ENCODE measurements at places on chromosomes 16 and 17. TPM values are rescaled to one million over a fixed set of nuclear protein-coding genes. Genes with fewer than 3 reads are reported as not detected.

The NLRC3 gene
- 0.11 TPM for polyA plus RNA-seq

The CPPED1 gene
- polyA plus RNA-seq, result 259 TPM

The CCL3 gene
- polyA plus RNA-seq, result 161 TPM

The CLCN7 gene
- polyA plus RNA-seq, result 258 TPM

The OSGIN1 gene
- polyA plus RNA-seq, result 4.0 TPM

The CTRB2 gene
- not detected for polyA plus RNA-seq

The BTBD17 gene
- polyA plus RNA-seq, result not detected

The PPP1R27 gene
- 0.22 TPM for polyA plus RNA-seq

The CCL18 gene
- polyA plus RNA-seq, result not detected

The TPSD1 gene
- not detected for polyA plus RNA-seq

DNA sequence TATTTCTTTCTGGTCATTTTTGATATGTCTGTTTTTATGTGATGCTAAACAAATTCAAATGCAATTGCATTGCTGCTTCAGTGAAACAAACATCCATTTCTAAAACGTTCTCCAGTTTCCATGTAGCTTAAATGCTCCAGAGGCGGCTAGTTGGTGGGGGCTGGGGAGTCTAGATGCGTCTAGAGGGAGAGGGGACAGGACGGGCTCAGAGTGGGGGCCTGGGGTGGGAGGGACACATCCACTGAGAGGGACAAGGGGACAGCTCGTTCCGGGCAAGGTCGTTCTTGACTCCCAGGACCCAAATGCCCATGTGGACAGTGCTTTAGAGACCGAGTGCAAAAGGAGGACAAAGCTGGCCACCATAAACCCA, 102.3 kb downstream of the FOXL1 start:
- DNase-seq, result no peak

- DNase-seq, result no peak
These were observed 14.7 kb downstream of the ALOX15 start for GRCh38 chr17:4626734-4627256.

- no peak for DNase-seq
These were observed 15.6 kb downstream of the TLE7 start for GRCh38 chr16:71426069-71426879.

DNA sequence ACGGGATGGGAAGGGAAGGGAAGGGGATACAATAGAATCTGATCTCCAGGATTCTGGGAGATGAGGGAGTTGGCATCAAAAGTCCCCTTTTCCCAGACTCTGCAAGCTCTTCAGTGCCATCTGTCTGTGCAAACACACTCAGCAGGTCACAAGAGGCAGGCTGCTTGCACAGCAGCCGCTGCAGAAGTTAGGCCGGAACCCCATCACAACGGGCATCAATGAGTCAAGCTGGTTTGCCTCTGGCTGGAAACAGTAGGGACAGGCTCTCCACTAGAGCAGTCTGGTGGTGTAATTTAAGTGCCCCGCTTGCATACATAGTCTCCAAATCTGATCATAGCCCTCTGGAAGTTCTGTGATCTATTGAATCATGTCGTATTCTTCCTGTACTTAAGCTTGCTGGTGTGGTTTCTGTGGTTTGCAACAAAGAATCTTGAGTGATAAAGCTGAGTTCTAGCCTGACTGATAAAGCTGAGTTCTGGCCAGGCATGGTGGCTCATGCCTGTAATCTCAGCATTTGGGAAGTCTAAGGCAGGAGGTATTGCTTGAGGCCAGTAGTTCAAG, 33.7 kb upstream of the KDM8 start:
- no peak for DNase-seq

DNA sequence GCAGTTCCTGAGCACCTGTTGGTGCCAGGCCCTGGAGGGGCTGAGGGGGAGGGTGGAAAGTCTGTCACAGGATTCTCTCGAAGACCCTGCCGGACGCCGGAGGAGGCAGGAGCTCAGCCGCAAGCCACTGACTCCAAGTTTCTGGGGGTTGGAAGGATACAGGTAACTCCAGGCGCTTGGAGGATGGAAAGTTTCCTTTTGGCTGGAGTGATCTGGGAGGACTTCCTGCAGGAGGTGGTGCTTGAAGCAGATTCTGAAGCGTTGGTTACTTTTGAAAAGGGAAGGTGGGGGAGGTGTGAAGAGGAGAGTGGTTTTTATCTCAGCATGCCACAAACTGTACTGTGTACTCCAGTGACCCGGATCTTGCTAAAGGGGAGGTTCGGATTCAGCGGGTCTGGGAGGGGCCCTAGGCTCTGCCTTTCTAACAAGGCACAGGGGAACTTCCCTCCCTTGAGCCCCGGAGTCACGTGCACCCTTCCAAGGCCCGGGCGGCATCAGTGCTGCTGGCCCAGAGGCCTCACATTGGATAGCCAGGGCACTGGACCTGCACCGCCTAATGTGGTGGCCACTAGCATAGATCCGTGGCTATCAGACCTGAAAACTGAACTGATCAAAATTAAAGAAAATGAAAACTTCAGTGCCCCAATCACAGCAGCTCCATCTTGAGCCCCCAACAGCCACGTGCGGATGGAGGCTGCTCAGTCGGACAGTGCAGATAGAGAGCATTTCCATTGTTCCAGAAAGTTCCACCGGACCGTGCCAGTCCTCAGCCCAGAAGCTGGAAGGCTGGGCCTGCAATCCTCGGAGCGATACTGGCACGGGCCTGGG, 42.2 kb upstream of the GSE1 start:
- peak; percentile 84 for DNase-seq

- DNase-seq, result no peak
These were observed 155.6 kb downstream of the SNX11 start for GRCh38 chr17:48262982-48263730.

- no peak for DNase-seq
These were observed 10.2 kb upstream of the TXNDC11 start for GRCh38 chr16:11752856-11753255.

GRCh38 chr16:88781140-88782077, 3.6 kb downstream of the PIEZO1 start:
- peak; percentile 89 for DNase-seq

GRCh38 chr16:888901-889570, 81.7 kb downstream of the LMF1 start:
- DNase-seq, result no peak

- peak; percentile 81 for DNase-seq
These were observed 164.0 kb downstream of the LAT start for GRCh38 chr16:29148867-29149272.

GRCh38 chr17:9529033-9529700, 46.5 kb downstream of the STX8 start:
- DNase-seq, result no peak

GRCh38 chr17:49548506-49549310, 27.0 kb upstream of the NXPH3 start:
- DNase-seq, result no peak

GRCh38 chr17:40035162-40035559, 19.0 kb downstream of the MED24 start:
- DNase-seq, result no peak

- DNase-seq, result no peak
These were observed 16.6 kb downstream of the TRPV2 start for GRCh38 chr17:16432017-16432416.

DNA sequence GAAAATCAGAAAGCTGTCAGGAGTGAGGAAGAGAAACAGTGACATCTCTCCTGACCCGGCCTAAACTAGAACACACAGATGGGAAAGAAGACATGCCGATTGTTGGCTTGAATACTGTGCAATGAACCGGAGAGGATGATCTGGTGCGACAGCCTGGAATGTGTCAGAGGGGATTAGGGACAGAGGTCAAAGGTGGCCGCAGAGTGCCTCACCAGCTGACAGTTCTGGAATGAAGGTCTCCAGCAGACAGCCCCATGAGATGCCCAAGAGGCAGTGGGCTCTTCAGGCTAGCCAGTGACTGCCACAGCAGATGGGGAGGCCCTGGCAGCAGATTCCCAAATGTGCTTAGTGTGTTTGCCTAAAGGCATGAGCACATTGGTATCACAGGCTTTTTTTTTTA, 623.2 kb downstream of the CDH8 start:
- no peak for DNase-seq

GRCh38 chr17:80264205-80265075, 3.8 kb downstream of the RNF213 start:
- no peak for DNase-seq

DNA sequence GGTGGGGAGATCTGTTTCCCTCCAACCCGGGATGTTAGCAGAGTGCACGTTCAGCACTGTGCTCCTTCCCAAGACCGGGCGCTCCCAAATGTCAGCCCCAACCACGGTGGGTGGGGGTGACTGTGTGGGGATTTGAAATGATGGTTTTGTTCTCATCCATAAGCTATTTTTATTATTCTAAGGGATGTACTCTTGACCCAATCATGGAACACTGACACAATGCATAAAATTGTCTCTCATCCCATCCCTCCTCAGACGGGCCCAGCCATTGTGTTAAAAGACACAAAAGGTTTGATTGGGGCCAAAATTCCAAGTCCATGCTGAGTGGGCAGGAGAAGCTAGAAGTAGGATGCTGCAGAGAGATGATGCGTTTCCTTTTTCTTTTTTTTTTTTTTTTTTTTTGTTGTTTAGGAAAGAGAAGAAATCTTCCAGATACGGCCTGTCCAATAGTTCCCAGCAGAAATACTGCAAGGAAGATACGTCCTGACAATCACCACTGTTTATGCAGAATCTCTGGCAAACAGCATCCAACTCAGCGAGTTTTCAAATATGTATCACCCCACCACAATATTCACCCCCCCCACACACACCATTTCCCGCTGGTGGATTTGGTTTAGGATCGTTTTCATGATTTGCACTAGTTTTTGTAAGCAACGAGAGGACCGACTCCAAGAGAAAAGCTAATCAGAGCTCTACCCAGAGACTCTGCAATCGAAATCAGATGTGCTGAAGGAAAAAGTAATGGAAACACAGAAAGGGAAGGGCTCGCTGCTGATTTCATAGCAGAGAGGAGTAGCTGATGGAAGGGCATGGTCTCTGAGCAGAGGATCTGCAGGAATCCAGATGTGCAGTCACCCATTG, 163.5 kb upstream of the DYNLRB2 start:
- DNase-seq, result no peak

DNA sequence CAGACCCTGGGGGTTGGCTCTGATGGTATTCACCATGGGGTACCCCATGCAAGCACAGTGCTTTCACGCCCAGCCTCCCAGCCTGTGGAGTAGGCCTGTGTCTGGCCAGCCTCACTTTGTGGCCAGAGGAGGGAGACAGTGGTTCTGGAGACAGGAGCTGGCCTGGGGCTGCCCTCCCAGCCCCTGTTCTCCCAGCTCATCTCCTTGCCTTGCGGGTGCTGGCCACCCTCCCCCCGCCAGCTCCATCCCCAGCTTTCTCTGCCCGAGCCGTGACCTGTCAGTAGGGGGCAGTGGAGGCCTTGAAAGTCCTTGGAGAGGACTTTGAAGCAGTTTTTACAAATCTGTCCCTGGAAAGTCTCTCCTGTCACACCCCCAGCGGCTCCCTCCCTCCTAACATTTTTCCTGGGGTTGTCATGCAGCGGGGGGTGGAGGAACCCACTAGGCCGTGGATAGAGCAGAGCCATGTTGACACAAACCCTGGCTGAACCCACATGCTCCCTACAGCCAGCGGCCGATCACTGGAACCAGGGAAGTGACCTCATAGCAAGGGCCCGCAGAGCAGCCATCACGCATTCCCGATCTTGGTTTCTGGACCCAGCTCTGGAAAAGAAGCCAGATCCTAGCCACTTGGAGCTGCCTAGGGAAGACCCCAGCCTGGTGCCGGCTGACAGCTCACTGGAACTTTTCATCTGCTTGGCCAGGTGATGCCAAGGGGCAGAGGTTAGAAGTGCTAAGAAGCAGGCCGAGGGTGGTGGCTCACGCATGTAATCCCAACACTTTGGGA, 289.4 kb downstream of the SEC14L1 start:
- DNase-seq, result peak; percentile 73

- no peak for DNase-seq
These were observed 8.7 kb downstream of the SLC46A1 start for GRCh38 chr17:28397275-28397674.

DNA sequence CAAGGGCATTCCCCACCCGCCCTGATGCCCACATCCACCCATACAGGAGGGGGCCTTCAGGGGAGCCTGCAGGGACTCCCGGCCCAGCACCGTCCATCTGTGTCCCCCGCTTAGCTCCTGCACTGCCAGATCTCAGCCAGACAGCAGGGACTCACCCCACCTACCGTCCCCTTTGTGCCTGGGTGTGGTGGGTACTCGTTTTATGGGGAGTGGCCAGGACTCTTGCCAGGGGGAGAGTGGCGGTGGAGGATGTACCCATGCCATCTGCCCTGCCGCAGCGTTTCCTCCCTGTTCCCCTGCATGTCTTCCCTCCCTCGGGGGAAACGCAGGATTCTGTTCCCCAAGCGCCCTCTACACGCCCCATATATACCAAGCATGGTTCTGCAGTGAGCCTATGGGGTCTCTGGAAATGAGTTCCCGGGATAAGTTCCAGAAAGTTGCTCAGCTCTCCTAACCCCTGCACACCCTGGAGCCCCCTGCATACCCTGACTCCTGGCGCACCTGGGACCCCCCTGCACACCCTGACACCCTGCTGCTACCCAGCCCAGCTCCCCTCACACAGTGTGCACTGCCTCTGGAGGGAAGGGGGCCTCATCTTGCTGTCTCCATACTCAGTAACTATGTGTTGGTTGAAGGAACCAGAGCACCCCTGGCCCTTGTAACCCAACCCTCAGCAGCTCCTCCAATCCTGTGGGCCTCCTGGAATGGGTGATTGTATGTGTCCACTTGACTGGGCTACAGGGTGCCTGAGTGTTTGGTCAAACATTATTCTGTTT, 4.2 kb upstream of the MAFG start:
- no peak for DNase-seq

DNA sequence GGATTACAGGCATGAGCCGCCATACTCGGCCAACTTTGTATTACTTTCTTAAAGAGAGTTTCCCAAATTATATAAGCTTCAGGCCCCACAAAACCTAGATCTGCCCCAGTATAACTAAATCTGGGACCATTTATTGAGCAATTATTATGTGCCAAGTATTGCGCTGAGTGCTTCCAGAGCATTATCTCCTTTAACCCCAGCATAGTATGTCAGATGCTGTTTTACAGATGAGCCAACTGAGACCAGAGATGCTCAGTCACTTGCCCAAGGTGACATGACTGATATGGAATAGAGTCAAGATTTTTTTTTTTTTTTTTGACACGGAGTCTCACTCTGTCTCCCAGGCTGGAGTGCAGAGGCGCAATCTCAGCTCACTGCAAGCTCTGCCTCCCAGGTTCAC, 1.9 kb upstream of the ERBB2 start:
- DNase-seq, result no peak

DNA sequence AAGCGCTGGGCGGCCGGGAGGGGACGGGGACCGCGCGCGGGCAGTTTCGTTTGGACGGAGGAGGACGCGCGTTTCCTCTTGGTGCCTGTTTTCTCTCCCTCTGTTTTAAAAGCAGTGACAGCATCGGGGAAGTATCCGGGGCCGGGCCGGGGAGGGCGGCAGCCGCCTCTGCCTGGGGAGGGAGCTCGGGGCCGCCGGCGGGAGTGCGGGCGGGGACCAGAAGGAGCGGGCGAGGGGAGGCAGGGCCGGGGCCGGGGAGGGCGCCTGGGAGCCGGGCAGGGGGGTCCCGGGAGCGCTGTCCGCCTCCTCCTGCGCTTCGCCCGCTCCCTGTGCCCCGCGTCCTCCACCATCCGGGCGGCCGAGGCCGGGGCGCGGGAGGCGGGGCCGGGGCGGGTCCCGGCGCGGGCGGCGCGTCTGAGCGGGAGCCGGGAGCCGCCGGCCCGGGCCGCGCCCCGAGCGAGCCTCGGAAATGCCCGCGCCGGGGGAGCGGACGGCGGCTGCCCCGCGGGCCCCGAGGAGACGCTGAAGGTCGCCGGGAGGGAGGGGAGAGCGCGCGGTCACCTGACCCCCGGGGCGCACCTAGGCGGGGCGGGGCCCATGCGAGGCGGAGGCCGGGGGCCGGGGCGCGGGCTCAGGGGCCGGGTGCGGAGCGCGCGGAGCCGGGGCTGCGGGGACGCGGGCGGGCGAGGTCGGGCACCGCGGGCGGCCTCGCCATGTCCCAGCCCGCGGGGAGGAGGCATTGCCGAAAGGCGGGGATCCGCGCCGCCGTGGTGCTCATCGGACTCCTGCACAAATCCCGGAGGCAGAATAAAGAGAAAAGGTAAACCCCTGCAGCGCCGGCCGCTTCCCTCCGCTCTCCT, 57.3 kb downstream of the RAP1GAP2 start:
- peak; percentile 27 for DNase-seq

All from CD14-positive monocyte (primary cell).